Vagina (tissue), 2 donors: ENCODE measurements at places on chromosomes 5 and 9.
A peak's percentile ranks its signal among the peaks of the same experiment; 100 is the strongest.

DNA sequence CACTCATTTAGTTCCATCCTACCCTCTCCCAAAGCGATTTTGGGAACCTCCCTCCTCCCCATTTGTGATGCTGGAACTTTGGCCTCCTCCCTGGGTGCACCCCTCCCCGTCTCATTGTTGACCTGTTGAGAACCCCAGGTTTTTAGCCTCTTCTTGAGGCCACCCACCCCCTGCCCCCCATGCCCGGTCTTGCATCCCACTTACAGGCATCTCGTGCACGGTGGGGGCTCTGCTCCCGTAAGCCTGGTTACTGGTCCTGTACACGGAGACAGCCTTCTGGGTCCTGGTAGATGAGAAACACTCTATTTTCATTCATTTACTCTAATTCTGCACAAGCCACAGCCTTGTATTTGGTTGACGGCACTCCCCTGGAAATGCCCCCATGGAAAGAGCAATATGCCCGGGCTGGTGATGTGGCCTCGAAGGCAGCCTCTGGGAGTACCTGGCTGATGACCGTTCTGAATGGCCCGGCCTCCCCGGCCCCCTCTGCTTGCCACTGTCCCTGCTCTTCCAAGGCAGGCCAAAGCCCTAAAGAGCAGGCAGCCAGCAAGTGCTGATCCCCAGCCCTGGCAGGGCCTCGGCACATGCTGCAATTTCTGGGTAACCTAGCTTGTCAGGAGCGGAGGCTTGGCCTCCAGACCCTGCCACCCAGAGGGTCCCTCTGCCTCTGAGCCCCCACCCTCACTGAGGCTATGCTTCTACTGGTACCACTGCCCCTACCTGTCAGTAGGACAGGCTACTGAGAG lies 1.9 kb upstream of the MRPS2 start:
- DNase-seq = no peak

- no peak for DNase-seq
Observed at GRCh38 chr5:67900514-67900913, 315.0 kb upstream of the PIK3R1 start.

- no peak for DNase-seq
Observed at GRCh38 chr5:96628406-96628805, 33.8 kb upstream of the CAST start.

- DNase-seq = no peak
Observed at GRCh38 chr9:87605676-87606075, 108.0 kb downstream of the DAPK1 start.

- no peak for DNase-seq
Observed at GRCh38 chr5:133469846-133470245, 142.5 kb downstream of the FSTL4 start.

DNA sequence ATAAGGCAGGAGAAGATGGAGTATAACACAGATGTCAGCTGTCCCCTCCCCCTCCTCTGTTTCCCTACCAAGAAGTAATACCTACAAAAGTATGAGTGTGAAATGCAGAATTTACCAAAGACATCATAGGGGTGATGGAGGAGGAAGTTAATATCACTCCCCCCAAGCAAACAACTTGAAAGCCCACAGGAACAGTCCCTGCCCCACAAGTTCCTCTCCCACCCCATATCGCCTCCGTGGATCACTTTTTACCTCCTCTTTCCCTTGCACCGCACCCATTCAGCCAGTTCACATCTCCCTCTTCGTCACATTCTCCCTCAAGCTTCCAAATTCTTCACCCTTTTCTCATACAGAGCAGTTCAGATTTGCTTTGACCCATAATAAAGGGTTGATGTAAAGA lies 7.0 kb upstream of the SIL1 start:
- no peak for DNase-seq

DNA sequence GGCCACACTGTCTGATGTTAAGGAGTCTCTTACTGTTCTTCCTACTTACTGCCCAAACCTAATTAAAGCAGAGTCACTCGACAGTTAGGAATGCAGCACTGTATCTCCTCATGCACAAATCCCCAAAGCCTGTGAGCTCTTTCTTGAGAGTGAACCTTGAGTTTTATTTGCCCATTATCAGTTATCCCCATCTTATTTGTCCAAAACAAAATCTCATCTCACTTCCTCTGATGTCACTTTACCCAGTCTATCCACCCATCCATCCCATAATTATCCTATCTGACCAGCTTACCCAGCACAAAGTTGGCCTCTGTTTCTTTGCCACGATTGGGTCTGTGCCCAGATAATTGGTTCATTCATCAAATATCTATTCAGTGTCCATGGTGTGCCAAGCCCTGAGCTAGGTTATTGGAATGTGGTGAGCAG lies 250.8 kb downstream of the SLIT3 start:
- no peak for DNase-seq

DNA sequence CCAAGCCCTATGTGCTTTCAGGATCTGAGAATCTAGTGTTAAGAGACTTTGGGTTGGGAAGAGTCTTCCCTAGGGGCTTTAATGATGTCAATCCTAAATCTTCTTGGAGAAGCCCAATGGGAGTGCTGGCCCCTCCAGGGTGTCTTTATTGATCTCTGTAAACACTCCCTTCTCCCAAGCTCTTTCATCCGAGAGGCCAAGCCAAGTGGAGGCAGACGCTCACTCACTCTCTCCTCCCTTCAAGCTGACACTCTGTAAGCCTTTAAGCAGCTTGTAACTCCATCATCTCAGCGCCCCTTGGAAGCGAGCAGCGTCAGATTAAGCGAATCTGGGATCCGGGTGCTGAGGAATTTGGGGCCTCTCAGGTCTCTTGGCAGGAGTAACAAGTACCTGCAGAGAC lies 37.7 kb downstream of the SPARC start:
- no peak for DNase-seq

- DNase-seq = no peak
Observed at GRCh38 chr5:169571355-169571754, 12.2 kb upstream of the SPDL1 start.

DNA sequence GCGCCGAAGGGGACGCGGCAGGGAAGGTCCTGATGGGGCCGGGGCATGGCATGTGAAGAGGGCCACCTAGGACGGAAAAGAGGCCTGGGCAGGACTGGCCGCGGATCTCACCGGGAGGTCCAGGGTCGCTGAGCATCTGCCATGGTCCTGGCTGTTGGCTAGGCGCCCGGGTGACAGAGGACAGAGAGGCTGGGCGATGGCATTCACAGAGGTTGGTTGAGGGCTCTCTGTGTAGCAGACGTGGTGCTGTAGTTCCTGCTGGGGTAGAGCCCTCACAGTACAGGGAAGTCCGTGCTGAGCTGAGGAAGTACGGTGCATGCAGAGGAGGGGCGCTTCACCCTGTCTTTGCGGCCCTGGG lies 427 bp downstream of the PCYOX1L start:
- DNase-seq = no peak

GRCh38 chr5:113278976-113279375 lies 155.8 kb downstream of the TSSK1B start:
- DNase-seq = no peak

DNA sequence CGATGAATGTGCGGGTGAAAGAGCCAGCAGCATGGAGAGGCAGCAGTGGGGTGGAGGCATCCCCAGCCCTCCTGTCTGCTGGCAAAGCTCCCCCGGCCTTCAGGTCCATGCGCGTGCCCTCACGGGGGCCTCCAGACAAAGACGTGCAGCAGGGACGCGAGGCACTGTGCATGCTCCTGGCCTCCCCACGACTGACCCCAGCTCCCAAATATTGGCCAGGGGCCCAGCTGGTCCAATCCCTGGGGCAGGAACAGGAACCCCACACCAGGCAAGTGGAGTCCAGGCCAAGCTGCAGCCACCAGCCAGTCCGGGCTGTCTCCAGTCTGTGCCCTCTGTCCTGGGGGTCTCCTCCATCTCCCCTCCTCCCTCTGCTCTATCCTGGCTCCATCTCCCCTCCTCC lies 33.5 kb upstream of the LRRC14B start:
- peak; percentile 56 for DNase-seq

GRCh38 chr9:85142496-85142911 lies 473.0 kb downstream of the NTRK2 start:
- no peak for DNase-seq

DNA sequence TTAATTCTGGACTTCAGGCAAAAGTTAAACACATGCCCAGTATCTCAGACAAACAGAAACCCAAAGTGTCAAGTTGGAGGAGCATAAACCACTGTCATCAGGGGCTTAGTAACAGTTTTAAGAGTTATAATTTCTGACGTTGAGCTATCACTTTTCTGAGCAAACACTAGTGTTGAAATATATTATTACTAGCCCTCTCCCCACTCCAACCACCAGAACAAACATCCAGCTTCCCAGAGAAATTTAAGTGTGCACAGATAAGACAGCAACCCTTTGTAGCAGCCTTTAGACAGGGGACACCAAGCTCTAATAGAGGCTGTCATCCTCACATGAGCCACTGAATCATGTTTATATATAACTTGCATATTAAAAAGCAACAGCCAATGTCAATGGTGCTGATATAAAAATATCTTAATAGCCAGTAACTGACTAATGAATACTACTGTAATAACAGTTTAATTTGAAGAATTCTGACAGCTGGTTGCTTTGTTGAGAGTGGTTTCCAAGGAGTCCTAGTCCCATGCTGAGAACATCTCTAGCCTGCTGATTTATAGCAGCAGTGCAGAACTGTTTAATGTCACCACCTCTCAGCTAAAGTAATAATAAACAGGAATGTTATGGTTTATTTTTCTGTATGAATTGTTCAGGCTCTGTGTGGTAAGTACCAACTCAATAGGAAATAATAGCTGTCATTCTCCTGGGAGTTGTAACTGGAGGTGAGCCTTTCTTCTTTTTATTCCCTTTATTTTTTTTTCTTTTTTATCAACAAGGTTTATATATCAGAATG lies 528.7 kb upstream of the ZNF608 start:
- no peak for DNase-seq

GRCh38 chr5:17893026-17893635 lies 258.9 kb downstream of the TAF11L14 start:
- DNase-seq = no peak

- DNase-seq = no peak
Observed at GRCh38 chr5:151757233-151758140, 944 bp downstream of the ATOX1 start.

GRCh38 chr5:52746539-52746938 lies 41.2 kb upstream of the ITGA1 start:
- no peak for DNase-seq

GRCh38 chr5:114123654-114124053 lies 238.2 kb upstream of the KCNN2 start:
- no peak for DNase-seq

DNA sequence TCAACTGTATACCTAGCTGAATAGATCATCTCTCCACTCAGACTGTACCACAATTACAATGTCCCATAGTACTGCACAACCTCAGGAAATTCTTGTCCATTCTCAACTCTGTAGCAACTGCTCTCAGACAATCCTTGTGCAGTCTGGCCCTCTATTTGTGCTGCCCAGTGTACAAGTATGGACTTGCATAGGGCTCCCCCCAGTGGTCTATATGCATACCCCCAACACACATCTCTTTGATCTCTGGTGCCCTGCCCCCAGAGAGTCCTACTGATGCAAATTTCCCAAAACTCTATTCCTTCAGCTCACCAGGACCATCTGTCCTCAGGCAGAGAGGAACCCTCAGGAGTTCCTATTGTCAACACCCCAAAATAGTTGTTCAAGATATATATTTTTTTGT lies 205.3 kb downstream of the SLCO4C1 start:
- DNase-seq = no peak

DNA sequence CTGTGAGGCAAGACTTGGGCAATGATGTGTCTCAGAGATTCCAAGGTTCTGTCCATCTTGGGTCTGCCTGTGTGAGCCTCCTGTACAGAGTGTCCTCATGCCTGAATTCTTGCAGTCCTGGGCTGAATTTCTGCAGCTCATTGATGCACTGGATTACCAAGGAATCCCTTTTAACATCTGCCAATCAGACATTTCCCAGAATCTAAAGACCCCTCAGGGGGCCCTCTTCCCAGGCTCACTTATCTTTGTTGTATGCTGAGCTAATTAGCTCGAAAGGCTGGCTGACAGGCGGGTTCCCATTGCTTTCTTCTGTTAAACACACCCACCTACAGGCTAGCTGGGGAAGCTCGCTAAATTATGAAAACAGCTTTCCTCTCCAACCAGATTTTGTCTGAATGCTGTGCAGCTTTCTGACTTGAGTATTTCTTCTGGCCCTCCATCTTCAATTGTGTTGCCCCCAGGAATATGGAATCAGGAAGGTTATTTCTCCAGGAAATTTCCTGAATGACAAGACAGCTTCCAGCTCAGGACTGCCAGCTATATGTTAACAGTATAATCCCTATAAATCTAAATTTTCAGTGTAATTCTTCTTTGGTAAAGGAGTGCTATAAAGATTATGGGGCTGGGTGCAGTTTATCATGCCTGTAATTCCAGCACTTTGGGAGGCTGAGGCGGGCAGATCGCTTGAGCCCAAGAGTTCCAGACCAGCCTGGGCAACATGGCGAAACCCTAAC lies at the start of gene LIX1:
Gene LIX1 (minus strand): TSS at position 91 of the 734 bp plus-strand sequence. CDS start 35 bp downstream, at position 56.
- no peak for DNase-seq

- DNase-seq = no peak
Observed at GRCh38 chr5:17203329-17204132, 13.9 kb upstream of the BASP1 start.

- DNase-seq = no peak
Observed at GRCh38 chr9:129962889-129963703, 79.9 kb downstream of the FNBP1 start.

DNA sequence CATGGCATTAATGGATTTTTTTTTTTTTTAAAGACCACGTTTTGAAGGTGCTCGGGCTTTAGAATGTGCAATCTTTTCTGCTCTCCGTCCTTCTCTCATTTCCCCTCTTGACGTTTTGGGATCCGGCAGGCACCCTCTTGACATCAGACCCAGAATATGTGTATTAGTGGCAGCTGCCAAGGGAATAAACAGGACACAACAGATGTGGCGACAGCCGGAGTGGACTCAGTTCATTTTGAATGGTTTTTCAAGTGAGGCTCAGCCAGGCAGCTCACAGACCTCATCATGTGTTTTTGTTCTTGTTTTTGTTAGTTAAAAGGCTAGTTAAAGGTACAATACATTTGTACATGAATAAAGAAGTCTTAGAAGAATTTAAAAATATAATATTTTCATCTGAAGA lies 365.0 kb upstream of the SEMA6A start:
- DNase-seq = no peak

DNA sequence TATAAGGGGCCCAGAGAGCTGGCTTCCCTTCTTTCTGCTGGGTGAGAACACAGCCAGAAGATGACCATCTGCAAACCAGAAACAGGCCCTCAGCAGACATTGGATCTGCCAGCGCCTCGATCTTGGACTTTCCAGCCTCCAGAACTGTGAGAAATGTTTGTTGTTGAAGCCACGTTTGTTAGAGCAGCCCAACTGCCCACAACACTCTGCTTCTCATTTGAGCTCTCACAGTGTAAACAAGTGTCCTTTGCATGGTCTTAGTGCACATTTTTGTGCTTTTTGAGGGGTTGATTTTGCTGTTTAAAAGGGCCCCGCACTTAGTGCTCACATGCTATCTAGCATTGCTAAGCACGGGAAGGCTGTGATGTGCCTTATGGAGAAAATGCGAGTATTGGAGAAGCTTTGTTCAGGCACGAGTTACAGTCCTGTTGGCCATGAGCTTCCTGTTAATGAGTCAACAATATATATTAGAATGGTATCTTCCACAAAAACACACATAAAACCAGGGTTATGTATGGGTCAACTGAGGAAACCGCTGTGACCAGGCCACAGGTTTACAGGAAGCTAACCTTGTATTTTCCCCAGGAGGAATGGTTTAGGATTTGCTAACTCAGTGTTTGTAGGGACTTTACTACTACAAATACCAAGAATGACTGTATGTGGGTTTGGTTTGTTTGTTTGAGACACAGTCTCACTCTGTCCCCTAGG lies 11.9 kb downstream of the CMBL start:
- DNase-seq = no peak
